Transverse colon (tissue), 4 donors: ENCODE measurements at places on chromosomes 13 and 19. TPM values are rescaled to one million over a fixed set of nuclear protein-coding genes. Genes with fewer than 3 reads are reported as not detected.

Gene LGALS14
- total RNA-seq: not detected

- no peak for DNase-seq
These were observed 8.6 kb upstream of the CDX2 start for GRCh38 chr13:27977476-27978300.

DNA sequence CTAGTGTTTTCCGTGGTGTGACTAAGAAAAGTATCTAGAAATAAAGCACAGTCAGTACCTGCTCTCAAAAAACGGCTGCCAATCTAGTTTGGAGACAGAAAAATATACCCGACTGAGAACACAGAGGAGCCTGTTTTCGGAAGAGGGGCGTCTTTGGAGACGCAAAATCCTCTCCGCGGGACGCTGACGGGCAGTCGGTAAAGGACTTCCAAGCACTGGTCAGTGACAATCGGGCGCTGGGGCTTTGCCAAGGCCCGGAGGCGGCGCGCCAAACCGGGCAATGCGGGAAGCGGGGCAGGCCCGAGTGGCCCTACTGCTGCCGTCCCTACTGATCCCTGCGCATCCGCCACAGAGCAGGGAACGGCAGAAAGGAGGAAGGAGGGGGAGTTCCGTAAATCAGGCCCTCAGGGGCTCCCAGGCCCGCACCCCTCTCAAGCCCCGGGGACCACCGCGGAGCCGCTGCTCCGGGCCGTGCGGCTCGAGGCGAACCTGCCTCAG lies 588 bp upstream of the DPY19L3 start:
- peak; percentile 57 for DNase-seq

GRCh38 chr19:55384131-55384919 lies at the start of gene TMEM238:
Gene TMEM238 (minus strand): TSS chr19:55384292. CDS start chr19:55384259, 33 bp downstream.
- DNase-seq: peak; percentile 84

DNA sequence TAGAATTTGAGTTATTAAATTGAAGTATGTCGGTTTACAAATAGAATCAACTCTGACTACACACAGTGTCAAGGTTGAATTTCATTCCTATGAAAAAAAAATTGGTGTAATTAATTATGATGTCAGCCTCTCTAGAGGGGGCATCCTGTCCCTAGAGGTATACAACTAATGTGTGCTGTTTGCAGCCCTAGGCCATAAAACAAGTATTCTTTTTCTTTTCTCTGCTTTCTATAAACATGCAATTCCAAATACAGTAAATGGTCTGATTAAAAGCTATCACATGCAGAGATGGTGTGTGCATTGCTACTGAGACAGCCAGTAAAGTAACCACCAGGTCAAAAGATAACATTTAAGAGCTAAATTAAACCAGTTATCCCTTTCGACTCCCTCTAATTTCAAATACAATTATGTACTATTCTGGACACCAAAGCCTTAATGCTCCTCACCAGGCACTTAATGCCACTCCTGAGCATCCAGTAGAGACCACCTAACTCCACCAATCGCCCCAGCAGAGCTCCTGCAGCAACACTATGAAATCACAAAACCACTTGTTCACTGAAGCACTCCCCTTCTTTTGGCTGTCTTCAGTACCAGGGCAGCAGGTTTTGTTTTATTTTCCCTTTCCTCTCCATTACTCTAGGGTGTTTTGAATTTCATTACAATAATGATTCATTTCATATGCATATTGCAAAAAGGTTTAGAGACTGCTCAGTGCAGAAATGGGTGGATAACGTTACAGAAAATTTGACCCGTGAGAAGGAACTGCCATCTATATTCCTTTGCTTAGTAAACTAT lies 426.9 kb downstream of the PCDH9 start:
- no peak for DNase-seq

- no peak for DNase-seq
These were observed 50.6 kb upstream of the USPL1 start for GRCh38 chr13:30567072-30567471.

DNA sequence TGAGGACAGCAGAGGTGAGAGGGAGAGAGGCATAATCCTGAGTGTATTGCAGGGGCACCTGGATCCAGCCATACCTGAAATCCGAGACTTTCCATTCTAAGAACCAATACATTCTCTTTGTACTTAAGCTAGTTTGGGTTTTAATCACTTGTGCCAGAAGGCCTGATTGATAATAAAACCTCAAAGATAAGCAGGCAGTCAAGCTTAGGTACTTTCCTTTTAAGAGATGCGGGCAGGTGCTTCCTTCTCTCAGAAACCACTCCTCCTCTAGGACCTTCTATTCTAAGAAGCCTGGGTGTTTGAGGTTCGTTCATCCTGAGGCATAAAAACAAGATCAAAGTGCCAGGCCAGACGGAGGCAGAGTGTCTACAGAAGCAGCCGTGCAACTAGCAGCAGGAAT lies 22.2 kb downstream of the FAM187B start:
- peak; percentile 46 for DNase-seq

Gene PABPC3
- not detected for total RNA-seq
